HFFc6 (cell line): ENCODE measurements at places on chromosomes 2 and 18. TPM values are rescaled to one million over a fixed set of nuclear protein-coding genes. Genes with fewer than 3 reads are reported as not detected.
A peak's percentile ranks its signal among the peaks of the same experiment; 100 is the strongest.

- DNase-seq: no peak
- H3K27me3 ChIP-seq: peaks cover 32% of the 10 kb centered on the region
Measured at GRCh38 chr2:25088817-25089516, 47.1 kb downstream of the EFR3B start.

DNA sequence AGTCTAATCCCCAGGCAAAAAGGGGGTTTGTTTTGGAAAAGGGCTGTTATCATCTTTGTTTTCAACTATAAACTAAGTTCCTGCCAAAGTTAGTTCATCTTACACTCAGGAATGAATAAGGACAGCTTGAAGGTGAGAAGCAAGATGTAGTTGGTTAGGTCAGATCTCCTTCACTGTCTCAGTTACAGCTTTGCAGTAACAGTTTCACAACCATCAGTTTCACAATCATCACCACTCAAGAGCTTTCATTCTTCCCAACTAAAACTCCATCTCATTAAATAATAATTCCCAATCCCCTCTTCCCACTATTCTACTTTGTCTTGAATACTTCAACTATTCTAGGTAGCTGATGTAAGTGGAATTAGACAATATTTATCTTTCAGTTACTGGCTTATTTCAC is 200.9 kb downstream of the NYAP2 start:
- H3K4me1 ChIP-seq: no peaks in the 10 kb centered on the region
- H3K27ac ChIP-seq: no peak overlapping the region
- H3K4me3 ChIP-seq: no peak overlapping the region
- DNase-seq: no peak

GRCh38 chr2:230819433-230819832 is 45.3 kb upstream of the ITM2C start:
- H3K27me3 ChIP-seq: peaks cover 4% of the 10 kb centered on the region
- H3K4me1 ChIP-seq: peaks cover 3% of the 10 kb centered on the region
- no peak for DNase-seq

DNA sequence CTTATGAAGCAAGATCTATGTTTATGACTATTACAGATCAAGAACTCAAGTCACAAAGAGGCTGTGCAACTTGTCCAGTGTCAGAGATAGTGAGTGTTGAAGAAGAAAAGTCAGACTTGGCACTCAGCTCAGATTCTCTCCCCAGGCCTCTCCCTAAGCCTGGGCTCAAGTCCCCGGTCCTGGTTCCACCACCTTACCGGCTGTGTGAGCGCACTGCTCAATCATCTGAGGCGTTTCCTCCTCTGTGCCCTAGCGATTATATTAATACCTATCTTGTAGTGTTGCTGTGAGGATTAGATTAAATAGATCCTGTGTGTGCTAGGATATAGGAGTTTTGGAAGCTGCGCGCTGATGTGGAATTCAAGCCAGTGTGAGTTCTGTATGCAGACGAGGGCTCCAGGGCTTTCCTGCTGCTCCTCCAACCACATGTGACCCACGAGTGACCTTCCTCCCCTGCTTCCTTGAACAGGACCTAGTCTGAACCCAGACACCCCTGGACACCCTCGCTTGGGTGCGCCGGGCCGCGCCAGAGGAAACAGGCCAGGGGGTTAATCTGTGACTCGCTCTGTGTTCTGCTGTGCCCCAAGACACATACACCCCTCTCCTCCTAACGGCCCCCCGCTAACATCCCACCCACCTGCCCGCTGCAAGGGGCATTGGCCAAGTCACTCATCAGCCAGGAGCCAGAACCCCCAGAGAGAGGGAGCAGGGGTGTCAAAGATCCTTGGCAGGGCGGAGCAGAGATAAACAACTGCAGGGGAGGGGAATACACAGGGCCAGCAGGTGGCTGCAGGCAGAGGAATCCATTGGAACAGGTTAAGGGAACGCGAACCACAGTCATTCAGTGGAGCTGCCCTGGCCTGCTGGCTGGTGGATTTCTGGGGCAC is 38.3 kb downstream of the TNS1 start:
- DNase-seq: no peak
- H3K36me3 ChIP-seq: peaks cover 36% of the 10 kb centered on the region
- no peak overlapping the region; the same call in 1 of the 2 replicates for H3K4me3 ChIP-seq
- H3K4me1 ChIP-seq: peaks cover 62% of the 10 kb centered on the region
- peaks cover 3% of the 10 kb centered on the region for H3K27me3 ChIP-seq
- no peak overlapping the region; the same call in 1 of the 2 replicates for H3K27ac ChIP-seq

DNA sequence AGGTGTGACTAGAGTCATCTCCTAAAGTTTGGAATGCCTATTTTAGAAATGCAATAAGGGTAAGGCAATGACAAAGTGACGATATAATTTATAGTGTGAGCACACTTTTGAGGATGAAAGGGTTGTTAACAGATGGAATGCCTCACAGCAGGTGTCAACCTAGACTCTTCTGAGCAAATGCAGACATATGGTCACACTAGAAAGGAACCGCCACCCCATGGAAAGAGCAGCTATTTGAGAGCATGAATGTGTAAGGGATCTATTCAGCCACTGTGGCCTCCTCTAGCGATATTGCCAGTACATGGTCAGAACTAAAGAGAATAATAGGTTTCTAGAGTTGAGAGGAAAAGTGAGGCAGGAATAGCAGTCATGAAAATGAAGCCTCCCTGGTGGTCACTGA is 18.5 kb downstream of the DSG2 start:
- no peaks in the 10 kb centered on the region for H3K4me1 ChIP-seq
- H3K36me3 ChIP-seq: no peaks in the 10 kb centered on the region
- no peak overlapping the region for H3K27ac ChIP-seq
- no peaks in the 10 kb centered on the region for H3K27me3 ChIP-seq

- H3K27me3 ChIP-seq: peaks cover 10% of the 10 kb centered on the region
- H3K36me3 ChIP-seq: no peaks in the 10 kb centered on the region
- H3K4me1 ChIP-seq: peaks cover 12% of the 10 kb centered on the region
- H3K27ac ChIP-seq: no peak overlapping the region
- H3K4me3 ChIP-seq: no peak overlapping the region
Measured at GRCh38 chr2:207772081-207772843, 2.6 kb upstream of the FZD5 start.

GRCh38 chr2:43198263-43198662 is 28.1 kb downstream of the ZFP36L2 start:
- H3K27ac ChIP-seq: no peak overlapping the region
- DNase-seq: no peak

- peak overlapping the region; percentile 99 for H3K27ac ChIP-seq
- H3K36me3 ChIP-seq: no peaks in the 10 kb centered on the region
- peak; percentile 93 for DNase-seq
Measured at GRCh38 chr2:240921311-240921994, 15.3 kb downstream of the CROCC2 start.

DNA sequence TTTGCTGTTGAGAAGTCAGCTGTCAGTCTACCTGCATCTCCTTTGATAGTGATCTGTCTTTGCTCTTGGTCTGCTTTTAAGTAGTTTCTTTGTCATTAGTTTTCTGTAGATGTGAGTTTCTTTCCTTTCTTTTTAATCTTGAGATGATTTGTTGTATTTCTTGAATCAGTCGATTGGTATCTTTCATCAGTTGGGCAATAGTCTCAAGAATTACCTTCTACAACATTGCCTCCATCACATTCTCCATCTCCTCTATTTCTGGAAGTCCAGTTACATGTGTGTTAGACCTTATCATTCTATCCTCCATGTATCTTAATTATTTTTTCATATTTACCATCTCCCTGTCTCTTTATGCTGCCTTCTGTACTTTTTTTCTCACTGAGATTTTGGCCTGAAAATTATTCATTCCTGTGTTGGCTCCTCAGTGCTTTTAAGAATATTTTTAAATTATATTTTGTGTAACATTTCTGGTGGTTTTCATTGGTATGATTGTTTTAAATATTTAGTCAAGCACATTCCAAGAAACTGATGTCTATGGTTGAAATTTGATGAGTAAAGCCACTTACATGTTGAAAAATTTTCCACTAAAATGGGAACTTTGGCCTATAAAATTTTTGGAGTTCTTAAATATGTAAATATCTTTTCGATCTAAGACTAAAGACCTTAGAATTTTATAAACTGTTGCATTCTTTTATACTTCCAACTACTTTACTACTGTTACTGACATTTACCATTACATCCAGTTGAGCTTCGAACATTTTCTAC is 239.5 kb upstream of the MGAT5 start:
- H3K4me3 ChIP-seq: peak overlapping the region; percentile 14
- H3K27me3 ChIP-seq: no peaks in the 10 kb centered on the region
- peaks cover 91% of the 10 kb centered on the region for H3K4me1 ChIP-seq
- H3K36me3 ChIP-seq: no peaks in the 10 kb centered on the region
- H3K27ac ChIP-seq: peak overlapping the region; percentile 73
- peak; percentile 80 for DNase-seq

- no peaks in the 10 kb centered on the region for H3K36me3 ChIP-seq
- DNase-seq: no peak
- no peak overlapping the region for H3K27ac ChIP-seq
- H3K27me3 ChIP-seq: peaks cover 1% of the 10 kb centered on the region; the same call in 1 of the 2 replicates
- no peaks in the 10 kb centered on the region for H3K4me1 ChIP-seq
- no peak overlapping the region for H3K4me3 ChIP-seq
Measured at GRCh38 chr18:38966841-38967240, 1401.2 kb upstream of the CELF4 start.

DNA sequence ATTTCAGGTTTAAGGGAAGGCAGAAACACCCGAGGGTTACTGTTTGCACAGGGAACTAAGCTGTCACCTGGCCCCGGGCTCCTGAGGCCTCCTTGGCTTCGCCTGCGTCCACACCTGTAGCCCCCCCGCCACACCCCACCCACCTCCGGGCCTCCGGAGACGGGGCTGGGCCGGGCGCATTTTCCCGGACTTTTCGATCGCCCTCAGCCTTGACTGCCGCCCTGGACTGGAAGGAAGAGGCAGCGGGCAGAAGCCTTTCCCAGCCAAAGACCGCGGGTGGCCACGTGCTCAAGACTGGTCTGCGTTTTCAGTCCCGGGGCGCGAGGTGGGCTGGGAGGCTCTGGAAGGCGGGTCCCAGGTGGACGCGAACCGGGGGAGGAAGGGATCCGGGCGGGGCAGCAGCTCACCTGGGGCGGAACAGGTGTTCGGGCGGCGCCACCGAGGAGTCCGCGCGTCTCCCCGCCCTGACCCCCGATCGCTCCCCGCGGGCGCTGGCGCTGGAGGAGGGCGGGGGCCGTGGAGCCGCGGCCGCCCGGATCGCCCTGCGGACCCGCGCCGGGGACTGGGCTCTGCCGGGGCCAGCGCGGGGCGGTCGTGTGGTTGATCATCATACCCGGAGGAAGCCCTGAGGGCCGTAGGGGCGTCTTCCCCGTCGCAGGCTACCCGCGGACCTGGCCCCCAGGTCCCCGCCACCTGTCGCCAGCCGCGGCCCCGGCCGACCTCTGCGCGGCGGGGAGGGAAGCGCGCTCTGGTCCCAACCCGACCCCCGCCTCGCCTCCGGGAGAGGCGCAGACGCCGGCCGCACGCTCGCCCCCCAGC is 3.2 kb downstream of the ID2 start:
- peaks cover 20% of the 10 kb centered on the region for H3K36me3 ChIP-seq
- H3K27me3 ChIP-seq: peaks cover 8% of the 10 kb centered on the region
- DNase-seq: peak; percentile 52
- peaks cover 21% of the 10 kb centered on the region for H3K4me1 ChIP-seq
- peak overlapping the region; percentile 82 for H3K27ac ChIP-seq

- no peak overlapping the region for H3K4me3 ChIP-seq
- peaks cover 4% of the 10 kb centered on the region for H3K27me3 ChIP-seq
- H3K27ac ChIP-seq: no peak overlapping the region
- no peak for DNase-seq
- no peaks in the 10 kb centered on the region for H3K36me3 ChIP-seq
Measured at GRCh38 chr2:165745916-165746315, 48.1 kb downstream of the GALNT3 start.

GRCh38 chr2:239149501-239149900 is 251.3 kb downstream of the HDAC4 start:
- H3K4me3 ChIP-seq: no peak overlapping the region
- H3K36me3 ChIP-seq: no peaks in the 10 kb centered on the region
- DNase-seq: no peak

- H3K36me3 ChIP-seq: peaks cover 53% of the 10 kb centered on the region
- H3K27ac ChIP-seq: no peak overlapping the region
- no peaks in the 10 kb centered on the region; the same call in 1 of the 2 replicates for H3K27me3 ChIP-seq
- H3K4me3 ChIP-seq: no peak overlapping the region
Measured at GRCh38 chr18:61595615-61596251, 262.5 kb downstream of the CDH20 start.

- H3K36me3 ChIP-seq: no peaks in the 10 kb centered on the region
- H3K27me3 ChIP-seq: peaks cover 13% of the 10 kb centered on the region
- no peak for DNase-seq
- H3K4me1 ChIP-seq: peaks cover 18% of the 10 kb centered on the region
- H3K4me3 ChIP-seq: peak overlapping the region; percentile 85
- peak overlapping the region; percentile 65; the same call in 1 of the 2 replicates for H3K27ac ChIP-seq
Measured at GRCh38 chr18:25352629-25353005, 651 bp upstream of the ZNF521 start.

GRCh38 chr2:88692187-88692586 is 714 bp downstream of the RPIA start:
- peaks cover 13% of the 10 kb centered on the region for H3K36me3 ChIP-seq
- peak overlapping the region; percentile 81 for H3K27ac ChIP-seq
- 0 out of 2 replicates have a peak, but pooled peaks cover 3% of the 10 kb centered on the region for H3K27me3 ChIP-seq
- peaks cover 36% of the 10 kb centered on the region for H3K4me1 ChIP-seq
- H3K4me3 ChIP-seq: peak overlapping the region; percentile 95

DNA sequence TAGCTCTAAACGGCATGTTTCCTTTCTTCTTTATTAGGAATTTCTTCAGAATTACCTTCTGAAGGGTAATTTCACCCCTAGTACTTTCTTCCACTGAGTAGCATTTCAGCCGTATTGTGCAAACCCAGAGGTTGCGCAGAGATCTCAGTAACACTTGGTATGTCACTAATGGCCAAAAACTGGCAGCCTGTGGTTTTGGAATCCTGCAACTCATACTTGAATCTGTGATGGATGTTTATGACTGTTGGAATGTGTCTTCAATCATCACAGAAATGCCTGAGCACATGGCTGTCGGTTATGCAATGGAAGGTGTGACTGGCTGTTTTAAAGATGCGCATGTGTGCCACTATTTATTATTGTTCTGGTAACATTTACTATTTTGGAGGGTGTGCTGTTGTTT is 100.0 kb downstream of the COLEC12 start:
- peaks cover 28% of the 10 kb centered on the region for H3K27me3 ChIP-seq
- H3K27ac ChIP-seq: no peak overlapping the region
- peak; percentile 6 for DNase-seq
- no peak overlapping the region for H3K4me3 ChIP-seq

DNA sequence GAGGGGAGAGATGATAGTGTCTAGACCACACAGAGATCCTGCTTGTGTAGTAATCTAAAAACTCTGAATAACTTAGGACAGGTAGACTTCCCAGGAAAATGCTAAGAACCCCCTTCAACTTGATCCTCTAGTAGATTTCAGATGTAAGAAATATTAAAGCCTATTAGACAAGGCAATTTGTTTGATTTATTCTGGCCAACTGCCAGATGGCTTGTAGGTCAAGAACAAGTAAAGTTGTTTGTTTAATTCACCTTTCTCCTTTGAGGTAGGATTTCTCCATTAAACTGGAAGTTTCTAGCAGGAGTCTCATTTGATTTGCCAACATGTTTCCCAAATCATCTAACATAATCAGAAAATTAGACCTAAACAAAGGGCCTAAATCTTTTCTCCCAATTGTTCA is 48.6 kb downstream of the SH3RF3 start:
- no peak for DNase-seq
- H3K27ac ChIP-seq: no peak overlapping the region
- peaks cover 25% of the 10 kb centered on the region for H3K27me3 ChIP-seq
- H3K4me1 ChIP-seq: peaks cover 29% of the 10 kb centered on the region
- peaks cover 27% of the 10 kb centered on the region for H3K36me3 ChIP-seq
- no peak overlapping the region for H3K4me3 ChIP-seq

DUSP19 gene
- total RNA-seq: 2.7 to 3.3 TPM (median 2.8 TPM) in 3 replicates

MOB4 gene
- total RNA-seq: 30.1 to 40.7 TPM (median 31.5 TPM) in 3 replicates

NETO1 gene
- total RNA-seq: not detected in 3 replicates

TUBB8B gene
- not detected in 3 replicates for total RNA-seq

CERS6 gene
- total RNA-seq: 7.9 to 12.0 TPM (median 10.5 TPM) in 3 replicates

GALNT5 gene
- total RNA-seq: 27.8 to 70.0 TPM (median 41.2 TPM) in 3 replicates

C2orf72 gene
- total RNA-seq: not detected in 3 replicates

EFR3B gene
- 0.18 to 0.60 TPM (median 0.45 TPM) in 3 replicates for total RNA-seq

ACMSD gene
- total RNA-seq: not detected in 3 replicates

OTOF gene
- not detected in 3 replicates for total RNA-seq

DNER gene
- 0.12 to 3.0 TPM in 2 of 3 replicates, not detected in the other for total RNA-seq
